Right ventricle myocardium superior (tissue), 1 donor: ENCODE measurements at places on chromosomes 3 and 15.
A peak's percentile ranks its signal among the peaks of the same experiment; 100 is the strongest.

DNA sequence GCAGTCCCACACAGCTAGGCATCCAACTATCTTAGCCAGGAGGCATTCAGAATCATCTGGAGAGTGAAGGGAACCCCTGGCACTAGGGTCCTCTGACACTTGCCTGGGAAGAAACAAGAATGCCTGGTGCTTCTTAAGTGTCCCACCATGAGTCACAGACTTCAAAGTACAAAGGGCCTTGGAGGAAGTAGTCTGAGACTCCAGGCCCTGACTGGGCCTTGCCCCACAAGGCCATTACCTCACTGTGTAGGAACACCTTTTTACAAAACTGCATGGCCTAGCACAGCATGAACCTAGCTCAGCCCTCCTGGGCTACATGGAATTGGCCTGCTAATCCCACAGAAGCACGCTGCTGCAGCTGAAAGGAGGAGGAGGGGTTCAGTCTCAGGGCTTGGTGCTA is 104.5 kb upstream of the SLCO2A1 start:
- no peak for DNase-seq

GRCh38 chr3:124941771-124942170 is 7.2 kb upstream of the MUC13 start:
- DNase-seq = no peak

- peak; percentile 21 for DNase-seq
Measured at GRCh38 chr3:123321806-123322205, 120.1 kb downstream of the SEC22A start.

DNA sequence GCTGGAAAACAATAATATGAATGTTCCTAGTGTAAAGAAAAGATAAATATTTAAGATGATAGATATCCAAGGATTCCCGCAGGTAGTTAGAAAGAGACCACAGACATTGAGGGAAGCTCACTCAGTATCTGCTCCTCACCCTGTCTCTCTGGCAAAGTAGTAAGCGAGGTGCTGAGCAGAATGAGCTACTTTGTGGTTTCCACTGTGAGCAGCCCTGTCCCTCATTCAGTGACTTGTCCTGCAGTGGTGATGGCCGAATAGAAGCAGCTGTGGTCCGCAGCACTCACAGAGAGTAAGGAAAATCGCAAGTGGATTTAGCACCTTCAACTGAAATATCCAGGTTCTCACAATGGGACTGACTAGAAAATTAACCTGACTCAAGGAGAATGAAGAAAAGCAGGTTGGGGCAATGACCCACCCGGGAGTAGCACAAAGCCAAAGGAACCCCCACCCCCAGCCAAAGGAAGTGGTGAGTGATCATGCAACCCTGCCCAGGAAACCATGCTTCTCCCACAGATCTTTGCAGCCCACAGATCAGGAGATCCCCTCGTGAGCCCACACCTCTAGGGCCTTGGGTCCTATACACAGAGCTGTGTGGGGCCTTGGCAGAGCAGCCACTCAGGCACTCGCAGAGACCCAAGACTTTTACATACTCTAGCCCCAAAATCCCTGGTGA is 21.8 kb upstream of the SLC25A38 start:
- DNase-seq = no peak

DNA sequence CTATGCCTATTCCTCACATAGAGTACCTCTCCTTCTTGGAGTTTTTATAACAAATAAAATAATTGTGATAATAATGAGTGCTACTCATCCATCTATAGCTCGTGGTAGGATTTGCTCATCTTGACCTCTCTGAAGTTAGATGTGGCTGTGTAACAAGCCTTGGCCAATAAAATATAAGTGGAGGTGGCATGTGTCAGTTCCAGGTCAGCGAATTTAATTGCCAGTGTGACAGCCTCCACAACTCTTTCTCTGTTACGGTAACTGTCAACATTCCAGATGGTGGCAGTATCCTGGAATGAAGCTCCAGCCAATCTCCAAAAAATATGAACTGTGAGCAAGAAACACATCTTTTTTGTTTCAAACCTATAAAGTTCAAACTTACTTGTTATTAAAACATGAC is 13.8 kb downstream of the CLRN1 start:
- DNase-seq = no peak

DNA sequence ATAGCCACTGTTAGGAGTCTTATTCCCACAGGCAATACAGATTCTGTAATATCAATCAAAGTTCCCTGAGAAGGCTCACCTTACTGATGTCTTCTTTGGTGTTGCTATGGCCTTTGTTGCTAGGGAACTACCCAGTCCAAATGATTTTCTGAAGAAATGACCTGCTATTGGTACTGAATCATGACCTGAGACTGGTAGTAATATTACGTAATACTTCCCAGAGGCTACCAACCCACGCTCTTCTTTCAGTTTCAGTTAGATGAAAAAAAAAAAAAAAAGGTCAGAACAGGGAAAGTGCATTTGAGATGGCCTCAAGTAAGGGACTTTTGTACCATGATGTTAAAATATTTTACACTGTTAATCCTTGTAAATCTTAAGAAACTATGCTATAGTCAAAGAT is 1092.5 kb upstream of the EPHA6 start:
- no peak for DNase-seq

DNA sequence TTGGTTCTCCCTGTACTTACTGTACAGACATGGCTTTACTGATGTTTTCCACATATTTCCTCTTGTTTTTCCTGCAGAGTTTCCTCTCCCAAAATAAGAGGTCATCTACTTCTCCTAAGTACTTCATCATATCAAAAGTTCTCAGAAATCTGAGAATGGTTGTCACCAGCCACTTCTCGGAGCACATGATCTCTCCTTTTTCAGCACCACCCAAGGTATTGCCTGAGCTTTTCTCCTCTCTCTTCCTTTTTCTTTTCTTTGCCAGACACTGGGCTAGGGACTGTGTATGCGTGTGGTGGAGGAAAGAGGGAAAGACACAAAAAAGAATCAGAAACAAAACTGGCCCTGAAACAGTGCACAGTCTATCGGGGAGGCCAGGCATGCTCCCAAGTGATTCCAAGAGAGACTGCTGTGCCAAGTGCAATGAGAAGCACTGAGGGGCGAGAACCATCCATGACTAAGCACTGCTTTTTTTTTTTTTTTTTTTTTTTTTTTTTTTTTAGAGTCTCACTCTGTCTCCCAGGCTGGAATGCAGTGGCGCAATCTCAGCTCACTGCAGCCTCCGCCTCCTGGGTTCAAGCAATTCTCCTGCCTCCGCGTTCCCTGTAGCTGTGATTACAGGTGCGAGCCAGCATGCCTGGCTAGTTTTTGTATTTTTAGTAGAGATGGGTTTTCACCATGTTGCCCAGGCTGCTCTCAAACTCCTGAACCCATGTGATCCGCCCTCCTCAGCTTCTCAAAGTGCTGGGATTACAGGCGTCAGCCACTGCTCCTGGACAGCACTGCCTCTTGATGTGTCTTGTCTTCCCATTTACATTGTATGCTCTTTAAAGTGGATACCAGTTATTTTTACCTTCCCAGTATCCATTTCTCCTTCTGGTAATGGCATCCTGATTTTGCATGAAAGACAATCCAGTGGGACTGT is 194.0 kb upstream of the FEZF2 start:
- peak; percentile 45 for DNase-seq

DNA sequence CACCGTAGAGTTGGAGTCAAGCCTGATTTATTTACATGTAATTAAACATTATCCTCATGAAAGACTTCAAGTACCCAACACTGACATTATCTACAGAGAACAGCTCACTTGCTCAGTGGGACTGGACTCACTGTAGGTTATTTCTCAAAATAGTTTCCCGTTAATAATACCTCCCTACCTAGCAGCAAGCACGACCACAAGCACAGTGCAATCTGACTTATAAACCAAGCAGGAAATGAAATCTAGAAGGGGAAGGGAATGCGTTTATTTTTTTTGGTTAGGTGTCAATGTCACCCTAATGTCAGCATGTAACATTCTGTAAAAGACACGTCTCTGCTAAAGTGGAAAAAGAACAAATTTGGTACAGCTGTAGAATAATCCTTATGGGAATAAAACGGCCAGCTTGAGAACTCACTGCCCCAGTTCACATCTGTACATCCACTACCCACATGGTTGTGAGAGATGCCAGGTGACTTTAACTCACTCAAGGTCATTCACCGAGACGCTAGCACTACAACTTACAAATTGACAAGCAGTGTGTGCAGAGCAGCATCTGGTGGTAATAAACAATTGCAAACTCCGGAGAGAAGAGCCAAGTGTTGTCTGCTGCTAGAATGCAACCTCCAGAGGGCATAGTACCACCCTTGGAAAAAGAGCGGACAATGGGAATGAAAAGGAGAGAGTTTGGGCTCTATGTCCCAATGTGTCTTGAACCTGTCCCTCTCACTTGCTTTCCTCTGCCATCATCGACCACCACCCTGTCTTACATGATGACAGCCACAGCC is 242.5 kb downstream of the CADPS start:
- no peak for DNase-seq

GRCh38 chr3:4804161-4805058 is 174.8 kb upstream of the BHLHE40 start:
- DNase-seq = no peak

GRCh38 chr3:141085343-141086070 is 34.4 kb downstream of the SPSB4 start:
- no peak for DNase-seq

DNA sequence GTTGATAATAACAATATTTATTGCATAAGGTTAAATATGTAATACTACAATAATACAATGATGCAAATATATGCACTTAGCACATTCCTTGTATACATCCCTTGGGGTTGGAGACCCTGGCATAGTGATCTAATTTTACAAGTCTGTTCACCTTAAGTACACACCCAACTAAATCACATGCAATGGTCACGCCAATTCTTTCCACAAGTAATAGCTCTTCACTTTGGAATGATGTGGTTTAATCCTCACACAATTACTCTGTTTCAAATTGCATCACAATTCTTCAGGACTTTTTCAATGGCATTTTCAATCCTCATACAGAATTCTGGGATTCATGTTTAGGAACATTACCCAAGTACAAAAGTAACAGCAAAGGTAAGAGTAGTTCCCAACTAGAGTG is 27.3 kb upstream of the SPRED1 start:
- no peak for DNase-seq

DNA sequence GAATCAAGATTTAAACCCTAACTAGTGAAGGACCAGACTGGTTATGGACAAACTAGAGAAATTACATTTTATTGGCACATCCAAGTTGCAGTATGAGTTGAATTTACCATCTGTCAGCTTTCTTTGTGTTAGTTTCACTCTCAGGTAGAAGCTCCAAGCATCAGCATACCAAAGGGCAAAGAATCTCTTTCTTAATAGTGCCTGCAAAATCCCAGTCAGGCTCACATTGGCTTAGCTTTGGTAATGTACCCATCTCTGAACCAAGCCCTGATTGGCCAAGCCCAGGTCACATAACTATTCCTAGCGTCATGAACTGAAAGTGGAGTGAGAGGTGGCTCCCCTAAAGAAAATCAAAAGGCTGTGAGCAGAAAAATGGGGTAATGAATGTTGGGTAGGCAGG is 66.9 kb downstream of the CCNL1 start:
- DNase-seq = no peak

DNA sequence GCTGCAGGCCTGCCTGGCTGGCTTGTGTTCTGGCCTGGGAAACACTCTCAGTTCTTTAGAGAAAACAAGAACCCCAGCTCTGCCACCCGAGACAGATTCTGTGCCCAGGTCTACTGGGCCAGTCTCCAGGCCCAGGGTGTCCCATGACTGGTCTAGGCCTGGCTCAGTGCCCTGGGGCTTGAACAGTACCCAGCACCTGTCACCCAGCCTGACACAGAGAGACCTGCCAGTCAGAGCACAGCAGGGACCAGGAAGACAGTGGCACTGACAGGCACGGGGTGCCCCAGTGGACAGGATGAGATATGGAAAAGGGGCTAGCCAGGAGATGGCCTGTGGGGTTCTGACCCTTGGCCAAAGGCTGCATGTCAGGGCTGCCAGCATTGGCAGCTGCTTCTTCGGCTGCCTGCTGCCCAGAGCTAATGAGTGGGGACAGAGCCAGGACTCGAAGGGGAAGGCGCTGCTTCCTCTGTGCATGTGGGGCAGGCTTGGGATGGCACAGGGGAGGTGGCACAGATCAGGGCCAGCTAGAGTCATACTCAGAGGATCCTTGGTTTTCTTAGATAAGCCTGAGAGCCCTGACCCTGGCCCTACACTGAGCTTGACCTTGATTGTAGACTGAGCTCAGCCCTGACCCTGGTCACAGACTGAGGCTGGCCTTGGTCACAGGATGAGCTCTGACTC is 15.1 kb downstream of the CCDC33 start:
- peak; percentile 91 for DNase-seq
